ENCODE measurements at places on chromosomes 7 and 10.

DNA sequence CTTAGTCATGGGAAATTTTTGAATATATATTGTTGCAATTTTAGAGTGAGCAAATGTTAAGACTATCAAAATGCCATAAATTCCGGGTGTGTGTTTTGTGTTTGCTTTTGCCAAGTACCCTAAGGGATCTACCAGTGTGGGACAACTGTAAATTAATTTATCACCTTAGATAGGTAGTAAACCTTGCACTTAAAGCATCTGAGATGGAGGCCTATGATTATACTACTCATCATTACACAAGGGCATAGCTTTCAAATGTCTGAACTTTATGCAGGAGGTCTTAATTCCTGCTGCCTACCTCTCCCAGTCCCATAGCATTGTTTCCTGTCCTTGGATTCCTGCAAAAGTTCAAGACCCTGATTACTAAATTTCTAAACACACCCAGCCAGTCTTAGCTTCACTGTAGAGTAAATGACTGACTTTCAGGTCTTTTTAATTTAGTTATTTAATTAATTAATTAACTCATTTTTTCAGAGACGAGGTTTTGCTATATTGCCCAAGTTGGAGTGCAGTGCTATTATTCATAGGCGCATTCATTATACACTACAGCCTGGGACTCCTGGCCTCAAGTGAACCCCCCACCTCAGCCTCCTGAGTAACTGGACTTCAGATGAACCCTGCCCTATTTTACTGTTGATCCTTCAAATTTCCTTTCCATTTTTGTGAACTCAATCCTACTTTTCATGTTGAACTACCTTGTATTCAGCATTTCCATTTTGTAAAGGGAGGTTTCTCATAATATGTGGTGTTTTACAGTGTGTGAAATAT lies 47.0 kb downstream of the THSD7A start:
- no peak for DNase-seq

DNA sequence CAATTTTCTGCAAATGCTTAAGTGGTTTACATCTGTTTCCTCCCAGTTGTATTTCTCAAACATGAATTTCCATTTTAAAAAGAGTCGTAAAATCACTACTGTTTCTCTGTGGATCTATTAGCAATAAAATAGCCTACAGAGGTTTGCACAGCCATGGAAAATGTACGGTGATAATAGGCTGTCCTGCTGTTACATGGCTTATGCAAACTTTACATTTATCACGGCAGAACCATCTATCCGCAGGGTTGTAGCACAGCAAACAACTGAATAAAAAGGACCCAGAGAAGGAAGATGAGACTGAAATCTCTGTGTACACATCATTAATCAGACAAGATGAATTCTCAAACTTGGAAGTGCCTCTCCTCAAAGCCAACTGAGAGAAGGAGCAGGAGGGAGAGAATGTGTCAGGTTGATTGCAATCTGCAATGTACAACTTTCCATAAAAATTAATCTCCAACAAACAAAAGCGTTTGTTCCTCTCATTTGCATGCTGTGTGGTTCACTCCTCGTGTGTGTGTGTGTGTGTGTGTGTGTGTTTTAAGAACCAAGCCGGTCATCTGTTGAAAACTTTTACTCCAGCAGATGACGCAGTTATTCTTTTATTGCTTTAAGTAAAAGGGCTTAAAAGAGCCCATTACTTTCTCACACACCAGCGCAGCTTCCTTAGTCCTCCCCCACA lies 279.3 kb downstream of the SKAP2 start:
- DNase-seq, result no peak

GRCh38 chr10:83835945-83836745 lies 303.2 kb upstream of the GHITM start:
- DNase-seq, result no peak

GRCh38 chr10:33673839-33674415 lies 339.5 kb upstream of the NRP1 start:
- DNase-seq, result no peak

- no peak for DNase-seq
Measured at GRCh38 chr7:113763226-113763625, 155.6 kb downstream of the PPP1R3A start.

DNA sequence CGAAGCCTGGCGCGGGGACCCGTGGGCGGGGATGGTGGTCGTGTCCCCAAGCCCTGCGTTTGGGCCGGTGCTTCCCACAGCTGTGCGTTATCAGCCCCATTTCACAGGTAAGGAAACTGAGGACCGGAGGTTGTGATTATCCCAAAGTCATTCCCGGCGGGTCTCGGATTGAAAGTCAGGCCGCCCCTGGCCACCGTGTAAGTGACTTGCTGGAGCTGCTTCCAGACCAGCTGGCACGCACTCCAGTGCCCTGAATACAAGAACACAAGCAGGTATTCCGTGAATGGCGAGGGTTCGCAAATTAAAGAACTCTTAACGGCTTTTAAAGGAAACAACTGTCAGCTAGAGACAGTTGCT lies 675 bp upstream of the ATE1 start:
- DNase-seq, result no peak

DNA sequence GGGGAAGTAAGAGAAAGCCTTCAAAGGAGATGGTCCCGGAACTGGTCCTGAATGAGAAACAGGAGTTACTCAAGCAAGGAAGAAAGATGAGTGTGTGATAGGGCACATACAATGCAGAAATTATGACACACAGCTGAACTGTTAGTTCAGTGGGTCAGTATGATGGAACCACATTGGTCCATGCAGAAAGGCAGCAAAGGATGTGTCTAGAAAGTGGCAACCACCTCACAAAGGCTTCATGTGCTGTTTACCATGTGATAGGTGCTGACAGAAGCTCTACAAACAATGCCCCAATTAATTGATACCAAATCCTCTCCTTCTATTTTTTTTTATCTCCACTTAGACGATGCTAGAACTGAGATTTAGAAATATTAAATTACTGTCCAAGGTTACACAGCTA lies 258.3 kb downstream of the RELN start:
- no peak for DNase-seq

DNA sequence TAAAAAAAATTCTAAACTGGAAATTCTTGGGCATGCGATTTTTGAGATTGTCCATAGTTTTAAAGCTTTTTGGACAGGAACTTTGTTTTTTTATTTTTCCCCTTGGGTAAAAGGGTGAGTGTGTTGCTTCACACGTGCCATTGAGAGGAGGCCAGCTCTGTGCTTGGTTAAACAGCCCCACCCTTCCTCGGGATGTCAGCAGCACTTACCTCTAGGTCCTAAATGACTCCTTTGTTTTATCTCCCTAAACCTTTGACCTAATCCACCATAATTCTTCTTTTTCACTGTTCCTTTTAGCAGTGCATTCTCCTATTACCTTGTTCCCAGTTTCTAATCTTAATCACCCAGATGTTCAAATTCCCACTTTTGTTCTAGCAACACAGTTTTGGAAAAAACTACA lies 83.5 kb downstream of the SEMA3D start:
- DNase-seq, result no peak

DNA sequence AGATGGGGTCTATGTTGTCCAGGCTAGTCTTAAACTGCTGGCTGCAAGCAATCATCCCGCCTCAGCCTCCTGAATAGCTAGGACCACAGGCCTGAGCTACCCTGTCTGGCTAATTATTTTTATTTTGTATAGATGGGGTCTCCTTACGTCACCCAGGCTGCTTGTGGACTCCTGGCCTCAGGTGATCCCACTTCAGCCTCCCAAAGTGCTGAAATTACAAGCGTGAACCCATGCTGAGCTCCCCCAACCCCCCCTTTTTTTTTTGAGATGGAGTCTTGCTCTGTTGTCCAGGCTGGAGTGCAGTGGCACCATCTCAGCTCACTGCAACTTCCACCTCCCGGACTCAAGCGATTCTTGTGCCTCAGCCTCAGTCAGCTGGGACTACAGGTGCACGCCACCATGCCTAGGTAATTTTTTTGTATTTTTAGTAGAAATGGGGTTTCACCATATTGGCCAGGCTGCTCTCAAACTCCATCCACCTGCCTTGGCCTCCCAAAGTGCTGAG lies 25.4 kb downstream of the FAM25A start:
- DNase-seq, result no peak

GRCh38 chr7:158301207-158301606 lies 286.4 kb downstream of the PTPRN2 start:
- no peak for DNase-seq

DNA sequence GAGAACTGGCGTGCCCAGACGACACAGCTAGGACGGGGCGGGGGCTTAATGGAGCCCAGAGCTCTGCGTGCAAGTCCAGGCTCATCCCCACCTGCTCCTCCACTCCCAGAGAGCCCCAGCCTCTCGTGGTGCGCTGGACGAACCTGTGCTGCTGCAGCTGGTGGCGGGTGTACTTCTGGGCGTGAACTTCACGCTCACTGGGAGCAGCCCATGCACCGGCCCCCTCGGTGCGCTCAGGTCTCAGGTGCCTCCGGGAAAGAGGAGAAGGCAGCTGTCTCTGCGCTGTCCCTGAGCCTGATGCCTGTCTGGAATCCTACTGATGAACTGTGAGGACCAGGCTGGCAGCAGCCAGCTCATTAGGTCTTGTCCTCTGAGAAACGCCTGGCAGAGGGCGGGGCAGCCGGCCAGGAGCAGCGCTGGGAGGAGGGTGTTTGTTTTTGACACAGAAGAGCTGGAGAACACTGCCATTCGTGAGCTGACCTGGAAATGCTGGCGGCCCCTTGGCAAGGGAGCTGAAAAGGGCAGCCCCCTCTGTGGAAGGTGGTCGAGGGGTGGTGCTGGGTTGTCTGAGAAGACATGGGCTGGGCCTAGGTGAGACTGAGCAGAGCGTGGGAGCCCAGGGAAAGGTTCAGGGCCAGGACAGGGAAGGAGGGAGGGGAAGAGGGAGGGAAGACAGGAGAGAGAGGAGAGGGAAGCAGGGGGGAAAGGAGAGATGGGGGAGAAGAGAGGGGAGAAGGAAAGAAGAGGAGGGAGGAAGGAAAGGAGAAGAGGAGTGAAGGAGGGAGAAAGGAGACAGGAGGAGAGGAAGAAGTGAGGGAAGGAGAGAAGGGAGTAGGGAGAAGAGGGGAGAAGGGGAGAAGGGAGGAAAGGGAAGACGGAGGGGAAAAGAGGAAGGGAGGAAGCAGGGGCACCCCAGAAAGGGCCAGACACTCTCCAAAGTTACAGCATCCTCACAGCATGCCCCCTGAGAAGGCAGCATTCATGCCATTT lies 53.5 kb upstream of the TNS3 start:
- no peak for DNase-seq

- no peak for DNase-seq
Measured at GRCh38 chr7:100604976-100605911, 3.1 kb downstream of the PCOLCE start.

- DNase-seq, result no peak
Measured at GRCh38 chr10:132506711-132507408, 30.7 kb upstream of the INPP5A start.

- DNase-seq, result no peak
Measured at GRCh38 chr7:100545360-100546128, 6.5 kb downstream of the AGFG2 start.

DNA sequence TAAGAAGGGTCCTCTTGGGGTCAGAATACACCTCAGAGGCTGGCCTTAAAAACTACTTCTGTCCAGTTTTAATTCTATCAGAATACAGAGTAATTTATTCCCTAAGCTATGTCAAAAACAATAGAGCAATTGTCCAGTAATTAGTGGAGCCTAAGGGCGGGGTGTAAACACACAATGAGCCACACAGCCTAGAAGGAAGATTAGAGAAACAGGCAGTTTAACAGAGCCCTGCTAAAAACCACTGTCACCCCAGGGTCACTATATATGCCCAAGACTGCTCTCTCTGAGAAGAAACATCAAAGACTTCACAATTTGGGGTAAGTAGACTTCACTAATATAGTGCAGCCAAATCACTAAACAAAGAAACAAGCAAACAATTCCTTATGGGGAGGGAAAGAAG lies 27.2 kb upstream of the WNT2 start:
- DNase-seq, result no peak

- DNase-seq, result no peak
Measured at GRCh38 chr7:134692344-134692705, 45.7 kb downstream of the BPGM start.

DNA sequence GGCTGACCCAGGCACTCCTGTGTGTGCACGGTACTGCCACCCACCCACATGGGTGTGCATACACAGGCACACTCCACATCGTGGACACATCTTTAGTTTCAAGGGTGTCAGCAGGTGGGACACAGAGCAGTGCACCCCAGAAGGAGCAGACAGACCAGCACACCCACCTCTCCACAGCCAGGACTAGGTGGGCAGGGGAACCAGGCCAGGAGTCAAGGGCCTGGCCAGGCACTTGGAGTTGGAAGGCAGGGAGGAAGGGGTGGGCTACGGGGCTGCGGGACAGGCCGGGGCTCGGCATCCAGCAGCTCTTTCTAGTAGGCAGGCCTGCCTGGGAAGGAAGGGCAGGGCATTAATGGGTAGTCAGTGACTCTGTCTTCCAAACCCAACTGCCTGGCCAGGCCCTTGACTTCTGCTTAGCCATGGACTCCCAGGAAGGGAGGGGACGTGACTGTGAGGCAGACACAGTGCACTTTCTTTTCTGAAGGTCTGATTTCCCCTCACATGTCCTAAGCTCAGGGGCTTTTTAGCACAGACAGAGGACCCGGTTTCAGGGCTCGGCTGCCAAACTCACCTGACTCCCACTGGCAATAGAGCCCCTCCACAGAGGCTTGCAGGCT lies 14.6 kb downstream of the RASGEF1A start:
- no peak for DNase-seq

- no peak for DNase-seq
Measured at GRCh38 chr7:50125766-50126165, 32.7 kb upstream of the ZPBP start.

GRCh38 chr10:74576586-74576985 lies 249.8 kb upstream of the KAT6B start:
- no peak for DNase-seq

DNA sequence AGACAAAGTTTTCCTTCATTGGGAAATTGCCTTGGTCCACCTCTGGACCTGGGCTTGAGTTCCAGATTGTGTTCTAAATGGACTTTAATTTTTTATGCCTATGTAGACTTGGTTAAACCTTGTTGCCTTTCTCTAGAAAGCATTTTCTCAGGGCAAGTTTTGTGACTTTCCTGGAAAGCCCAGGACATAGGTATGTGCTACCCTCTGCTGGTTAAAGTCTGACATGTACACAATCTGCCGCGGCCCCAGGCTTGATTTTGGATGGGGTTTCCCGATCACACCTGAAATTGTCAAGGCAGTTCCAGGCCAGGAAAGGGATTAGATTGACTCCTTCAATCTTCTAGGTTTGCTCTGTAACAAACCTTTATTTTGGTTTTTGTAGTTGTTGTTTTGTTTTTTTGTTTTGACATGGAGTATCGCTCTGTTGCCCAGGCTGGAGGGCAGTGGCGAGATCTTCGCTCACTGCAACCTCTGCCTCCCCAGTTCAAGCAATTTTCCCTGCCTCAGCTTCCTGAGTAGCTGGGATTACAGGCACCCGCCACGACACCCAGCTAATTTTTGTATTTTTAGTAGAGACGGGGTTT lies 14.1 kb upstream of the AKR1B10 start:
- no peak for DNase-seq

DNA sequence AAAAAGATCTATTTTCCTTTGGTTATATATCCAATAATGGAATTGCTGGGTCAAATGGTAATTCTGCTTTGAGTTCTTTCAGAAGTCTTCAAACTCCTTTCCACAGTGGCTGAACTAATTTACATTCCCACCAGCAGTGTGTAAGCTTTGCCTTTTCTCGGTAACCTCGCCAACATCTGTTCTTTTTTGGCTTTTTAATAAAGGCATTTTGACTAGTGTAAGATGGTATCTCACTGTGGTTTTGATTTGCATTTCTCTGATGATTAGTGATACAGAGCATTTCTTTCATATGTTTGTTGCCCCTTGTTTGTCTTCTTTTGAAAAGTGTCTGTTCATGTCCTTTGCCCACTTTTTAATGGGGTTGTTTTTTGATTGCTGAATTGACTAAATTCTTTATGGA lies 285.0 kb downstream of the MALRD1 start:
- no peak for DNase-seq

GRCh38 chr7:31120800-31121513 lies 68.8 kb downstream of the ADCYAP1R1 start:
- DNase-seq, result no peak

Measured in CMK (cell line).